ENCODE measurements at places on chromosomes 4 and X.

- DNase-seq = no peak
These were observed 28.2 kb upstream of the HUWE1 start for GRCh38 chrX:53714580-53715345.

DNA sequence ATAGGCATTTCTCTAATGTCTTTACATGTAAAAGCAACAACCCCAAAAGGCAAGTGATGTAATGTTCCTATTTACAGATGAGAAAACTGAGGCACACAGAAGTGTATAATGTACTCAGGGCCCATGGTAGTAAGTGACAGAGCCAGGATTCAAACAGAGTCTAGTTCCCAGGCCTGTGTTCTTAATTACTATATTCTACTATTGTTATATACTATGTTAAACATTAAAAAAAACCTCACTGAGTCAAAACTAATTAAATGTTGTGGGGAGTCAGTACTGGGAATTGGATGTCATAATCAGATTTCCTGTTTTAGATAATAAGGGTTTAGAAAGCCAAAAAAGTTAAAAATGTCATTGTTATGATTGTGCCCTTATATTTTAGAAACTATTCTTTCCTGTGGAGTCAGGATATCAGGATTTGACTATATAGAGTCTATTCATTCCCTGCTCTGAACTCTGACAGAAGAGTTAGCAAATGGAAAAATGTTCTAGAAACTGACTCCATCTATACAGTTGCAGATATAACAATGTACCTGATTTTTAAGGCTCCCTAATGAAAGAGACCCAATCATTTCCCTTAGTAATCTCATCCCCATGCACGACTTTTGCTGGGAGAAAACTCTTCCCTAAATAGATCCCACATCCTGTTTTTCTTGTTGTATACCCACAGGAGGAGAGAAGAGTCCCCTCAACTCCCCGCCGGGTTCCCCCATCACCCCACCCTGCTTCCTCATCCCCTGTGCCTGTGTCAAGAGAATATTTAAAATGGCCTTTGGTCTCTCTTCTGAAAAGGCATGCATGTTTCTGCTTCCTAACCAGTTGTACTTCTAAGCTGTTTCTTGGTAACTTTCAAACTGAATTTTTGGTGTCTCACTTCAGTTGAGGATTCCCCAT, 69.7 kb downstream of the REELD1 start:
- no peak for DNase-seq

- no peak for DNase-seq
These were observed 47.2 kb downstream of the SEL1L3 start for GRCh38 chr4:25815586-25815985.

GRCh38 chr4:75844151-75844662, 58.0 kb downstream of the PPEF2 start:
- no peak for DNase-seq

GRCh38 chr4:55706541-55706940, 70.4 kb upstream of the NMU start:
- DNase-seq = no peak

- DNase-seq = no peak
These were observed 1479.5 kb downstream of the PCDH7 start for GRCh38 chr4:32199639-32200038.

GRCh38 chr4:38119668-38120385, 159.6 kb downstream of the PTTG2 start:
- no peak for DNase-seq
